ENCODE measurements at places on chromosomes 5 and 9. TPM values are rescaled to one million over a fixed set of nuclear protein-coding genes. Genes with fewer than 3 reads are reported as not detected.
A peak's percentile ranks its signal among the peaks of the same experiment; 100 is the strongest.

ANXA2R gene
- total RNA-seq = 4.6 TPM

PCDHGC3 gene
- 51.5 TPM for total RNA-seq

GRM6 gene
- total RNA-seq = not detected

DNA sequence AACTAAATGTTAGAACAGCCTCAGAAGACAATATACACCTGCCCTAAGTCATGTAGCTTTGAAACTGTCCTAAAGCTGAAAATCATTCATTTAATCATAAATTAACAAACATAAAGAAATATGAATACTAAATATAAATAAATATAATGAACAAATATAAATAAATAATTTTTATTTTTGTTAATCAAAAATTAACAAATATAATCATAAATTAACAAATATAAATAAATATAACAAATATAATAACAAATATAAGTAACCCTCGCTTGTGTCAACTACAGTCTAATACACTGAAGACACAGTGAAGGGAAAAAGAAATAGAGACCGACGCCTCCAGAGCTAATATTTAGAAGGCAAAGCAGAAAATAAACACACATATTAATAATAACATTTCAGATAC lies 527.3 kb downstream of the CYLC2 start:
- DNase-seq = no peak

- no peak for DNase-seq
These were observed 10.9 kb downstream of the CNTRL start for GRCh38 chr9:121085661-121086060.

- peak; percentile 83 for DNase-seq
These were observed 7.3 kb downstream of the EGFLAM start for GRCh38 chr5:38265546-38266179.

GRCh38 chr5:66830636-66831035 lies 234.4 kb downstream of the MAST4 start:
- no peak for DNase-seq

GRCh38 chr5:132831095-132831860 lies 831 bp upstream of the SHROOM1 start:
- DNase-seq = no peak

- DNase-seq = no peak
These were observed 6.3 kb upstream of the GZMA start for GRCh38 chr5:55096182-55096581.

DNA sequence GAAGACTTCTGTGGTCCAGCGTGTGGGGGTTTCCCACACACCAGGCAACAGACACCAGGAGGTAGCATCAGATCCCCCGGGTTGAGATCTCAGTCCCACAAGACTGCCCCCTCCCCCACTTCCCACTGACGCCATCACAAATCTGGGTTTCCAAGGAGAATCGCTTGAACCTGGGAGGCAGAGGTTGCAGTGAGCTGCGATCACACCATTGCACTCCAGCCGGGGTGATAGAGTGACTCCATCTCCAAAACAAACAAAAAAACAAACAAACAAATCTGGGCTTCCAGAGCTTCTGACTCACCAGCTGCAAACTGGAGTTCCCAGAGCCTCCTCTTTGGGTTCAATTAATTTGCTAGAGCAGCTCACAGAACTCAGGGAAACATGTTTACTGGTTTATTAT lies 4.7 kb upstream of the GBGT1 start:
- DNase-seq = peak; percentile 26

- DNase-seq = no peak
These were observed 631.9 kb downstream of the SLCO4C1 start for GRCh38 chr5:101664071-101664791.

DNA sequence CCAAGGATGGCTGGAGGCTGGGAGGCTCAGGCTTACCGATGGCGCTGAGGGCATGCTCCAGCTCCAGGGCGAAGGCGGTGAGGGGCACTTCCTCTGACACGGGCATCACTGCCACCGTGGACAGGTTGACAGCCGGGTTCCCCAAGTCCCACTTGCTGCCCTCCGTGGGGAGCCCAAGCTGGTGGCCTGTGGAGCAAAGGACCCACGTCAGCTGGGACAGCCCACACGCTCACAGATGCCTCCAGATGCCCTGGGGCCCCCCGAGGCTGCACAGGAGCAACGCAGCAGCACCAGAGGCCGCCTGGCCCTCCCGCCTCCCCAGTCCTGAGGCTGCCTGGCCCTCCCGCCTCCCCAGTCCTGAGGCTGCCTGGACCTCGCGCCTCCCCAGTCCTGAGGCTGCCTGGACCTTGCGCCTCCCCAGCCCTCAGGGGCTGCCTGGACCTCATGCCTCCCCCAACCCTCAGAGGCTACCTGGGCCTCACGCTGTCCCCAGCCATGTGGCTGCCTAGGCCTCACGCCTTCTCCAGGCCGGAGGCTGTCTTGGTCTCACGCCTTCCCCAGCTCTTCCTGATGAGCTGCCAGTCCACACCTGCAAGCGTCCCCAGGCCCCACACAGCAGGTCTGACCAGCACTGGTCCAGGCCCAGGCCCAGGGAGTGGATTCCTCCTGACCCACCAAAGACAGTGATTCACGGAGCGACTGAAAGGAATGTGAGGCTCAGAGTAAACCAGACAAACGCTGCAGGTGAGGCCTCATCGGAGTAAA lies 25.6 kb upstream of the NSMF start:
- no peak for DNase-seq
